ENCODE measurements at places on chromosomes 4 and X. TPM values are rescaled to one million over a fixed set of nuclear protein-coding genes. Genes with fewer than 3 reads are reported as not detected.

Gene PHEX
- 0.18 TPM for total RNA-seq

Gene FRYL
- total RNA-seq, result 116 TPM

Gene HPGD
- total RNA-seq, result 39.8 TPM

Gene SCML1
- total RNA-seq, result 17.3 TPM

Gene IGFBP7
- total RNA-seq, result 675 TPM

Gene ZCCHC18
- 2.5 TPM for total RNA-seq

Gene OTC
- not detected for total RNA-seq

Gene STARD8
- total RNA-seq, result 32.3 TPM

Gene MAOB
- 12.9 TPM for total RNA-seq

Gene KLHL13
- total RNA-seq, result 82.4 TPM

Gene PHOX2B
- 0.12 TPM for total RNA-seq
